G401 (cell line): ENCODE measurements at places on chromosomes 5 and 9. TPM values are rescaled to one million over a fixed set of nuclear protein-coding genes. Genes with fewer than 3 reads are reported as not detected.

Gene PCDHA9
- total RNA-seq, result not detected in 2 replicates

GRCh38 chr9:89436326-89436725 is 61.6 kb downstream of the SEMA4D start:
- DNase-seq, result no peak

Gene KIF27
- 1.6 and 2.3 TPM in 2 replicates for total RNA-seq

GRCh38 chr5:14851999-14852526 is 19.5 kb downstream of the ANKH start:
- DNase-seq, result no peak

GRCh38 chr5:169195601-169196000 is 105.3 kb downstream of the SLIT3 start:
- no peak for DNase-seq

DNA sequence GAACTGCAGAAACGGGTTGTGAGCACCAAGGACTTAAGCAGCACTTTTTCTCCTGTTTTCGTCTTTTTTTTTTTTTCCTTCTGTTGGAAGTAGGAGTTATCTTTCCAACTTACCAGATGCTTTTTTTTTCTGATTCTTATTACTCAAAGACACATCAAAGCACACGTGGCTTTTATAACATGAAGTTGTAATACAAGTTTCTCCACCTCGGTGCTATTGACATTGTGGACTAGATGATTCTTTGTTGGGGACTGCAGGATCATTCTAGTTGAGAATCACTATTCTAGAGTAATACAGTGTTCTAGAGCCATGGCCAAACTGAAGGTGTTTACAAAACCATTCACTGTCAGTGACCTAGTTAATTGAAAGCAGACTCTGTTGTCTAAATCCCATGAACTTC is 51.5 kb downstream of the MYO10 start:
- DNase-seq, result no peak

Gene GABRA6
- total RNA-seq, result not detected in 2 replicates

- DNase-seq, result no peak
These were observed 40.6 kb downstream of the FAM174A start for GRCh38 chr5:100575815-100576214.

- no peak for DNase-seq
These were observed 40.7 kb downstream of the UGCG start for GRCh38 chr9:111937301-111937700.

Gene AQP7
- total RNA-seq, result 0.17 TPM in 1 of 2 replicates, not detected in the other

DNA sequence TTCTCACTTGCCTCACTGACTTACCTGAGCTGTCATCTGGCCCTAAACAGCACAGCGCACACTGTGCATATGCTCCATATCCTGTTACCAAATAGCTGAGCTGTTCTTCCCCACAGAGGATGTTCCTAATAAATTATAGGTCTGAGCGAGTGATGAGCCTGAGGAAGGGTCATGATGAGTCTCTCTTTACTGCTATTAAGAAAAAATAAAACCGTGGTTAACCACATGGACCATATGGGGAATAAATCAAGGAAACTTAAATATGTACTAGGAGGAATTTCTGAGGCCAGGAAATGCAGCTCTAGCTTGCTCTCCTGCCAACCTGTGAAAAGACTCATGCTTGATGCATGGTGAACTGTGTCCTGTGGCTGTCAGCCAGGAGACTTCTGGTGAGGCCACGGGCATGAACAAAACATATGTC is 424.8 kb upstream of the DMAC1 start:
- DNase-seq, result peak; percentile 75

Gene CATSPER3
- total RNA-seq, result not detected in 2 replicates

Gene FBP2
- total RNA-seq, result 0.14 TPM in 1 of 2 replicates, not detected in the other

Gene CCNI2
- total RNA-seq, result 0.07 TPM in 1 of 2 replicates, not detected in the other

Gene MYORG
- 0.80 and 0.92 TPM in 2 replicates for total RNA-seq

DNA sequence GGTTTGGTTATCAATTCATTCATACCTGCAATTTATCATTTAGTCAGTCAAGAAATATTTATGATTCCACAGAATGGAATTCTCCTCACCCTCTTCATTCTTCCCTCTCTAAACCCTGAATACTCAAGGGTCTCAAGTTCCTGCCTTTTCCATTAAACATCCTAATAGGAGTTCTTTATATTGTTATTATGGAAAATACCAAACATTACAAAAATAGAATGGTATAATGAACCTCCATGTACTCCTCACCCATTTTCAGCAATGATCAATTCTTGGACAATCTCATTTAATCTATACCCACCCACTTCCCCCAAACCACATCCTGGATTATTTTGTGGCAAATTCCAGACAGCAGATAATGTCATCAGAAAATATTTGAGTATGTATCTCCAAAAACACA is 74.5 kb downstream of the ADAMTS12 start:
- no peak for DNase-seq

DNA sequence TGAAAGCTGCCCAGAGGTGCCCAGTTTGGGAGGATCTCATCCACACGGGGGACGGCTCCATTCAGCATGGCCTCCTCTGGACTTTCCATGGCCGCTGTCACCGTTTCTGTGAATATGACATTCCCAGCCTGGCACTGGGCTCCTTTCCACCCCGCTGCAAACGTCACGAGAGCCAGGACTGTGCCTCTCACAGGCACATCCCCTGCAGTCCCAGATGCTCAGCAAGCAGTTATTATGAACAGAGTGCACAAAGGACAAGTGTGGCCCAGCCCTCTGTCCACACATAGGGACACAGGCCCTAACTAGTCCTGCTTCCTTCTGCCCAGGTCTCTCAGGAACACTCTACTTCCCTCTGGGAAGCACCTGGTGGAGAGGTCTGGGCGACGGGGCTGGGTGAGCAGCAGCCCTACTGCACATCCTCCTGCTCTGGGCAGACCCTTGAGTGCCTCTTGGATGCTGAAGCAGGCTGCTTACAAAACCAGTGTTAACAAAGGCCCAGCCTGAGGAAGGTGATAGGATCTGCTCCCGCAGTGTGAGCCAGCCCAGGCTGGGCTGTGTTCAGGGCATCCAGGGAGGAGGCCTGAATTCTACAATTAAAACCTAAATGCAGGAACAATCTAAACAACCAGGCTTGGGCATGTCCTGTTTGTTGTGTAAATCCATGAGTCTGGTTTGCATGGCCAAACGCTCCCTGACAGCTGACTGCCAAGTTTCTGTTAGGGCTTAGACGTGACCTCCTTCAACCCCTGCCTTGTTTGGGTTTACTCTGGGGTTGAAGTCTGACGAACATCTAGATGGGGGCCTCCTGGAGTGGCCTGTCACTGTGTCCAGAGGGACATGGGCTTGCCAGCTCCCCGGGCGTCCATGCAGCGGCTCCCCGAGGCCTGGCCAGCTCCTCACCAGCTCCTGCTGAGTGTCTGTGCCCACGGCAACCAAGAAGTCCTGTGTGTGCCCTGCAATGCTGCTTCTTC is 269.8 kb downstream of the GADD45G start:
- no peak for DNase-seq

DNA sequence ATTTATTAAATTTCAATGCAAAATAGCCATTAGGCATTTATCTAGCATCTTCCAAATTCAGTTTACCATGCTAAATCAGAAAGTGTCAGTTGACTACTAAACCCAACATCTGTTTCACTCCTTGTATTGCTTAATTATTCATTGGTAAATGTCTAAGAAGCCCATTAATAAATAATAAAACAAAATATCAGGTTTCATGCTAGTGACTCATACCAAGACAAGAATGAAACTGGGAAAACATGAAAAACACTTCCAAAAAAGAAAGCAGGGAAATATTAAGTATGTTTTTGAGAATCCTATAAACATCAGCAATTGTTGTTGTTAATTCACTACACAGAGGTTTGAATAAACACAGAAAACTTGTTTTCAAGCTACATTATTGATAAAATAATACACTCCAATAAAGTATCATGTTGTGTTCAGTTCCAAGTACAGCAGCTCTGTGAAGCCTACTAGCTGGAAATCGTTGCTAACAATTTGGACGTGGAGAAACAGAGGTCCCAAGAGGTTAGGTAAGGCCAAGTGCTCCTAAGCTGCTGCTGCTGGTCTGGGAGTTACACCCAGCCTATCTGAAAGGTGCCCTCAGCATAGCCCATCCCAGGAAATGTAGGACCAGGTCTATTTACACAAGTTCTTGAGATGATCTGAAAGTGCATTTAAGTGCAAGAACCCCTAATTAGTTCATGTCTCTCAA is 78.8 kb downstream of the GNAQ start:
- no peak for DNase-seq

- no peak for DNase-seq
These were observed 2.1 kb upstream of the CAMK2A start for GRCh38 chr5:150291388-150292385.

Gene C5orf52
- not detected in 2 replicates for total RNA-seq

Gene SHC3
- total RNA-seq, result not detected in 2 replicates

Gene SLC25A2
- not detected in 2 replicates for total RNA-seq

GRCh38 chr9:90442723-90443122 is 199.9 kb downstream of the DIRAS2 start:
- no peak for DNase-seq

DNA sequence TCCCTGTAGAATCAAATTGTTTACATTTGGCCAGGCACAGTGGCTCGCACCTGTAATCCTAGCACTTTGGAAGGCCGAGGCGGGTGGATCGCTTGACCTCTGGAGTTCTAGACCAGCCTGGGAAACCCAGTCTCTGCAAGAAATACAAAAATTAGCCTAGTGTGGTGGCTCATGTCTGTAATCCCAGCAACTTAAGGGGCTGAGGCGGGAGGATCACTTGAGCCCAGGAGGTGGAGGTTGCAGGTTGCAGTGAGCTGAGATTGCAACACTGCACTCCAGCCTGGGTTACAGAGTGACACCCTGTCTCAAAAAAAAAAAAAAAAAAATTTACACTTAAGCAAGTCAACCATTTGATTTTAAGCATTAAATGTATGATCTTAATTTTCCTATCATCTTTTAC is 17.5 kb upstream of the IQGAP2 start:
- no peak for DNase-seq

Gene EGR1
- 0.62 and 4.0 TPM in 2 replicates for total RNA-seq

Gene ANKRD31
- 1.8 and 2.8 TPM in 2 replicates for total RNA-seq

DNA sequence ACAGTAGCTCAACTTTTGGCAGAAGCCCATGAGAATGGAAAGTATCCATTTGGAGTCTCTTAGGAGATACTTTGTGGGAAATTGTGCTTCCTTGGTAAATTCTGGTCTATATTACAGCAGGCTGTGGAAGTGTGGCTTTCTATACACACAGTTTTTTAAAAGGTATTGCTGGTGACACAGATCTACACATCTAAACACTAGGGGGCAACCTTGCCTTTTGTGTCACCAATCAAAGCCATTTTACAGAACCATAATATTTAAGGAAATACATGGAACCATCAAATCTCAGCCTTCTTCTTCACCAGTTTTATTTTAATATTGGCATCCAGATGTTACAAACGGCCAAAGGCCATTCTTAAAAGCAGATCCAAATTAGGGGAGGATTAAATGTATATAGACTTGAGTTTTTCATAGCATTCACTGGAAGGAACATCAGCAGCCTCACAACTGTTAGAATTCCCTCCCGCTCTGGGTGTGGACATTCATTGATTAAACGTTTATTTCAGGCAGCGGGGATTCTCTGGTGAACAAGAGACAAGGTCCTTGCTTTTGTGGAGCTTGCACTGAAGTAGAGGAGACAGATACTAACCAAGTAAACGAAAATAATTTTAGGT is 132.4 kb upstream of the EPB41L4A start:
- peak; percentile 77 for DNase-seq

DNA sequence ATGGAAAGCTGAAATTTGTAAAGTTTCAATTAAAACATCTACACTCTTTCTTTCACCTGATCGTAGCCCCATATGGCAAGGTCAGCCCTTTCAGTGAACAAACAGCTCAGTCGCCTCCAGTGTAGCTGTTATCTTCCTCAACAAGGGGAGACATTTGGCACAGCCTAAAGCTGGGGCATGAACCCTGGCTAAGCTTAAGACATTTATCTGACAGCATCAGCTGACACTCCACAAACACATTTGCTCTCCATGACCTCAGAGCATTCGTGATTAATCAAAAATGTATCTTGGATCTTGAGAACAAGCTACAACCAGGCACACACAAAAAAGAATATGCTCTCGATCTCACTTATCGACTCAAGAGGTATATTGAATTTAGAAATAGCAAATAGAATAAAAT is 67.3 kb downstream of the POU5F2 start:
- DNase-seq, result no peak

GRCh38 chr9:132606066-132606465 is 23.7 kb downstream of the BARHL1 start:
- DNase-seq, result no peak

- DNase-seq, result no peak
These were observed 27.7 kb downstream of the STC2 start for GRCh38 chr5:173300389-173301047.
